Activated CD8-positive, alpha-beta memory T cell treated with anti-CD3 and anti-CD28 coated beads, Interleukin-2, amount 50 U/mL, for 48 hours (primary cell): ENCODE measurements at places on chromosomes 1 and 21.
A peak's percentile ranks its signal among the peaks of the same experiment; 100 is the strongest.

GRCh38 chr21:26809745-26810144, 35.5 kb downstream of the ADAMTS1 start:
- no peak for DNase-seq

DNA sequence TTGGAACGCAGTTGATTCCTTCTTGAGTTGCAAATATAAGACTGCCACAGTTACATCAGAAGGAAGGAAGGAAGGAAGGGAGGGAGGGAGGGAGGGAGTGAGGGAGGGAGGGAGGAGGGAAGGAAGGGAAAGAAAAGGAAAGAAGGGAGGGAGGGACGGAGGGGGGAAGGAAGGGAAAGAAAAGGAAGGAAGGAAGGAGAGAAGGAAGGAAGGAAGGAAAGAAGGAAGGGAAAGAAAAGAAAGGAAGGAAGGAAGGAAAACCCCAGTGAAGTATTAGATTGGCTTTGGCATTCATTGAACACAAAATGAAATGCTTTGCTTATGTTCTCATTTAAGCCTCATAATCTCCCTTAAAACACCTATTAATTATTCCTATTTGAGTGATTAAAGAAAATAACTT, 6.4 kb upstream of the WDR47 start:
- DNase-seq = no peak

GRCh38 chr1:202577381-202577780, 132.9 kb downstream of the SYT2 start:
- DNase-seq = no peak

DNA sequence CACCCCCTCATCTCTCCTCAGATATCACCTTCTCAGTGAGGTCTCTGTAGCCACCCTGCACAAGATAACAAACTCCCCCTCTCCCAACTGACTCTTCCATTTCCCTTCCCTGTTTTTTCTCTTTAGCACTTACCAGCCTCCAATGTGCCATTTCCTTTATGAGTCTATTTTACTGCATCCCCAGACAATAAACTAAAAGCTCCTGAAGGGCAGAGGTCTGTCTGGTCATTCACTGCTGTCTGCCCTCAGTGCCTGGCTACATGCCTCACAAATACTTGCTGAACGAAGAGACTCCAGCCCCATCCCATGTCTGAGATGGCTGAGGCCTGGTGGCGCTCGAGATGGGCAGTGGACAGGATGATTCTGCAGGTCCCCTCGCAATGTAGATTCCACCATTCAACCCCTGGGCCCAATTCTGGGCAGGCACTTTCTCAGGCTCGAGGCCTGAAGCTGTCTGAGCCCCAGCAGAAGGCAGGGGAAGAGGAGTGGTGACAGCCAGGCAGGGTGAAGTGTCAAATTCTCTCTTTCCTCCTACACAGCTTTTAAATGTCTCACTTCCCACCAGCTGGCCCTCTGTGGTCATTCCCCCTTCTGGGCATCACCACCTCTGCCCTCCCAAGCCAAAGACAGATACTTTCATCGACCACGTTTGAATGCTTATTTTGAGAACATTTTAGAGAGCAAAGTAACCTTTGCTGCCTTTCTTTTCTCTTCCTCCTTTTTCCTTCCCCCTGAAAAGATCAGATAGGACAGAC, 6.6 kb downstream of the LRRN2 start:
- DNase-seq = no peak

- no peak for DNase-seq
Measured at GRCh38 chr21:14688412-14688811, 142.3 kb upstream of the SAMSN1 start.

- no peak for DNase-seq
Measured at GRCh38 chr1:161177936-161178244, 583 bp upstream of the B4GALT3 start.

GRCh38 chr1:25031966-25032667, 102.0 kb upstream of the RUNX3 start:
- peak; percentile 71 for DNase-seq

- DNase-seq = no peak
Measured at GRCh38 chr1:165738794-165739193, 29.9 kb downstream of the TMCO1 start.

- DNase-seq = no peak
Measured at GRCh38 chr1:33338440-33339211, 17.7 kb upstream of the A3GALT2 start.

DNA sequence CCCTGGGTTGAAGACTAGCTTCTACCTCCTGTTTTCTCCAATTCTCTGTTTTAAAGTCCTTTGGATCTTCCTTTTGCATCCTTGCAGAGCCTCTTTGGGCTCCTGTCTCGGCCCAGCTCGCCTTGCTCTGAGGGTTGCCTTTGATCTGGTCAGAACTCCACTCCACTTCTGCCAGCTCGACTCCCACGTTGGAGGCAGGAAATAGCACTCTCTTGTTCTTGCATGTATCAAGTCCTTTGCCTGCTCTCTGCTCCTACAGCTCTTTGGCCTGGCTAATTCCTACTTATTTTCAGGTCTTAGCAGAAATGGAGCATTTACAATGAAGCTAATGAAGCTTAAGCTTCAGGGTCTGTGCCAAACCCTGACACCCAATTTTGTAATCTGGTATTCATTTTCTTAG, 21.1 kb upstream of the B3GALNT2 start:
- no peak for DNase-seq
